Activated T-cell treated with anti-CD3 and anti-CD28 coated beads, Interleukin-2, amount 50 U/mL, for 72 hours (primary cell): ENCODE measurements at places on chromosomes 1 and 21.

DNA sequence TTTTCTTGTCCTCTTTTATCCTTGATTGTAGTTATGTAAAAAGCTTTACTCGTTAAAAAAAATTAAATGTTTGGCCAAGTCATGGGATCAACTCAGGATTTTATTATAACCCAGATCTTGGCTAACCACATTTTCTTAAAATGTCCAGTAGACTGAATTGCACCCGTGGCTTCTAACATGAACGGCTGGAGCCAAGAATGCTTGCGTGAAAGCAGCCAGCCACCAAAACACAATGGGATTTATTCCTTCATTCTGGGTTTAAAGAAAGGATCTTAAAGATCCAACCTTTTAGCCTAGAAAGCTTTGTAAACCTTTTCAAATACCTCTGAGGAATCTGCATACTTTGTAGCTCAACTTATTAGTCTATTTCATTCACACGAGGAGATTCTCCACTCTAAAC lies 404.4 kb downstream of the USP25 start:
- DNase-seq: no peak

DNA sequence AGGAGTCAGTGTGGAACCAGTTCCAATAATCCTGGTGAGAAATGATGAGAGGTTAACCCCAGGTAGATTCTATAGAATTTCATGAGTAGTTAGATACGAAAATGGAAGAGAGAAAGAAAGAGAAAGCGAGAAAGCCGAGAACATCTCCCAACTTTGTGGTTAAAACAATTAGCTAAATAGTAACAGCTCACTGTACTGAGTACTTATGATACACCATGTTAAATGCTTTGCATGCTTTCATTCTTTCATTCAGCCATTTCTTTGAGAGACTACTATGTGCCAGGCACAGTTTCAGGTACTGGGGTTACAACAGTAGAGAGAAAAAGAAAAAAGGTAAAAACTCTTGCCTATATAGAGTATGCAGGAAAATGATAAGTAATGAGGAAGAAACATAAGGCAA lies 109.7 kb upstream of the SYT6 start:
- no peak for DNase-seq

- DNase-seq: no peak
Measured at GRCh38 chr1:1307261-1307922, 338 bp downstream of the ACAP3 start.

DNA sequence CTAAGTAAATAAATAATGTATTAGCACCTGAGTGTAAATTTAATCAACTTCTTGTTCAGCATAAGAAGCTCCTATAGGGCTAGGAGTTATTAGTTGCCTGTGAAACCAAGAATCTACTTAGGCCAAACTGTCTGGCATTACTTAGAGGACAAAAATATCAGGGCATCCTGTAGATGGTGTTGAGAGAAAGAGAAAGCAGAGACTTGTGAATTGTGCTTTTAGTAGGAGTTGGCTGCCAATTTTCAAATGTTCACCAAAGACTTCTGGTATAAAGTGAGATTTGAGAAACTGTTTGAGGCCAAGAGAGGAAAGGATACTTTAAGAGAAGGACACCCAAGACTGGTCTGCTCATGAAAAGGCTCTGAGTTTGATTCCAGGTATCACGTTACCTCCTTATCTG lies 315.5 kb upstream of the DEPDC1 start:
- no peak for DNase-seq

GRCh38 chr1:4512636-4513035 lies 141.8 kb upstream of the AJAP1 start:
- DNase-seq: no peak

DNA sequence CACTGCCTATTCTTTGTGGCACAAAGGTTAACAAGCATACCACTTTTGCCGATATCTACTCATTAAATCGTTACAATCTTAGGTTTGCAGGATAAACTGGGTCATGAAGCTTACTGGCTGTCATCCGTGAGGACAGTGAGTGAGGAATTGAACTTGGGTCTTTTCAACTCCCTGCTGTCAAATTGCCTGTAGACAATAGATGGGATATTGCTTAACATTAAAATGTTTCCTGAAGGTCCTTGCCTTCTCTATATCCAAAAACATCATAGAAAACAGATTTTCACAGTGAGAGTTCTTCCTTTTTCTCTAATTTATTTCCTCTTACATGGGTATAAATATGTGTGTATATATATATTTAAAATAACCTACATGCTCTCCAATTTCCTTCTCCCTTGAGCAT lies 257.8 kb downstream of the LMO4 start:
- DNase-seq: no peak

- peak; percentile 25 for DNase-seq
Measured at GRCh38 chr1:51285055-51285454, 45.3 kb downstream of the TTC39A start.

DNA sequence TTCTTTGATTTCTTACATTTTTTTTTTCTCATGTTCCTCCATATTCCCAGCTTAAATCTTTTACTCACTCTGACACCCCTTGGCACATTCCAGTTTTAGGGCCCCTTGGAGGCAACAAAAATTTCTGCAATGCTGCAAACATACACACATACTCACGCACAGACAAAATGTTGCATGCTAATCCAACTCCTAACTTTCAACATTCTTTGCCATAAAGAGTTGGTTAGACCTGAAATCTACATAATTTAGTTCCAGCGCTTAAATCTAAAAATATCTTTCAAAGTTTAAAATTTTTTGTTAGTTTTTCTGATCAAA lies 103.9 kb downstream of the PTPN14 start:
- DNase-seq: no peak

DNA sequence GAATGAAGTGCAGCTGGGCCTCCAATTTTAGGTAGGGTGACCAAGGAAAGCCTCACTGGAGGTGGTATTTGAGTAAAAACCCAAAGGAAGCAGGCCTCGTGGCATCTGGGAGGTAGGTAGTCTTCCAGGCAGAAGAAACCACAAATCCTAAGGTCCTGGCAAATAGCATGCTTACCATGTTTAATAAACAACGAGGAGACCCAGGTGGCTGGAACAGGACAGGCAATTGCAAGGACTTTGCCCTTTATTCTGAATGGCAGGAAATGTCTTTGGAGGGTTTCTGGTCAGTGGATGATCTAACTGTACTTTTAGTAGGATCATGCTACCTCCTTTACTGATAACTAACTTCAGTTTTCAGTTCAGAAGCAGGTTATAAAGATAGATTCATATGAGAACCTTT lies 52.2 kb downstream of the EPB41 start:
- DNase-seq: no peak

DNA sequence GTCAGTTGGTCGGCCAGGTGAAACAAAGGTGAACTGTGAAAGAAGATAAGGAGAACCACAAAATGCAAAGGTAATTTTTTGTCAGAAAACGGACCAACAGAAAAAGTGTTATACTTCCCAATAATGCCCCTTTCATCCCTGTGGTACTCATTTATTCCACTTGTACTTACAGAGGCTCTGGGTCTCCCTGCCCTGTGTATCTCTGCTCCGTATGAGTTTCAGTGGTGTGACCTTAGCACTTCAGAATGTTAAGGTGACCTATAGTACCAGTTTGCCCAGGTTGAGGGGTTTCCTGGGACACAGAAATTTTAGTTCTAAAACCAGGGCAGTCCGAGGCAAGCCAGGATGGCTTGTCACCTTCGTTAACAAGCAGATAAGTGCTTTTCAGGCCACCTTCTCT lies 254.8 kb downstream of the OLFM3 start:
- no peak for DNase-seq

GRCh38 chr1:44496541-44497171 lies 91.6 kb downstream of the RNF220 start:
- no peak for DNase-seq

GRCh38 chr1:24443241-24443656 lies 27.6 kb downstream of the NIPAL3 start:
- DNase-seq: no peak

GRCh38 chr21:42437786-42438185 lies 34.1 kb downstream of the UBASH3A start:
- DNase-seq: no peak

DNA sequence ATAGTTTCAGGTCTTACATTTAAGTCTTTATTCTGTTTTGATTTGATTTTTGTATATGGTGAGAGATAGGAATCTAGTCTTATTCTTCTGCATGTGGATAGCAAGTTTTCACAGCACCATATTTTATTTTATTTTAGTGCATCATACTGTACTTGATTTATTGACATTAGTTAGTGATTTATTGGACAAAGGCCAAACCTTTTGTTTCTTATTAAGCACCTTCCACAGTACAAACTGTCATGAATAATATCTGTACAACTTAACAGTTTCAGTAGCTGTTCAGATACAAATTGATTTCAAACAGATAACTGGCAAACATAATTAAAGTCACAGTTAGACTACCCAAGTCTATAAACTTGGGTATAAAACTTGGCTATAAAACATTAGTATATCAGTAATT lies 15.8 kb downstream of the CD1D start:
- no peak for DNase-seq

DNA sequence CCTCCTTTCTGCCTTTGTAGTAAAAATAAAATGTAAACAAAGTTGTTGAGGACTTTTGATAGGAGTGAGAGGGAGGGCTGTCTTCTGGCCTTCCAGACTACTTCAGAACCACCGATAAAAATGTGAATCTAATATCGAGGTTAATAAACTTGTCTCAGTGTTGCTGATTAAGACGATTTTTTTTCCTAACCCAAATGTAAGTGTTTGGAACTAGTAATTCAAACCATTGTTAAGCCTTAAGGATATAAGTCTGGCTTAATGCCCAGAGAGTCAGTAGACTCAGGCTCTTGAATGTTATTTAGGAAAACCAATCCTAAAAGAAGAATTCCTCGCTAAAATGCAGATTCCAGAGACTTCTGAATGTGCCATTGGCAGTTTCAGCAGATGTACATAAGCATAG lies 356.9 kb downstream of the SIPA1L2 start:
- no peak for DNase-seq

DNA sequence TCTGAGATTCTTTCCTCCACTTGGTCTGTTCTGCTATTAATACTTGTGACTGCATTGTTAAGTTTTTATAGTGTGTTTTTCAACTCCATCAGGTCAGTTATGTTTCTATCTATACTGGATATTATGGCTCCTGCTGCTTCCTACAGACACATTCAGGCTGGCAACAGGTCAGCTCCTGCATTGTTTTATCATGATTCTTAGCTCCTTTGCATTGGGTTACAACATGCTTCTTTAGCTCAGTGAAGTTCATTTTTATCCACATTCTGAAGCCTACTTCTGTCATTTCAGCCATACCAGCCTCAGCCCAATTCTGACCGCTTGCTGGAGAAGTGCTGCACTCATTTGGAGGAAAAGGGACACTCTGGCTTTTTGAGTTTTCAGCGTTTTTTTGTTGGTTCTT lies 37.3 kb upstream of the F3 start:
- DNase-seq: no peak

GRCh38 chr1:70978623-70979022 lies 69.0 kb downstream of the PTGER3 start:
- no peak for DNase-seq

- DNase-seq: no peak
Measured at GRCh38 chr1:170538687-170539086, 6.7 kb downstream of the GORAB start.

- DNase-seq: no peak
Measured at GRCh38 chr1:37703061-37703460, 10.7 kb downstream of the CDCA8 start.

DNA sequence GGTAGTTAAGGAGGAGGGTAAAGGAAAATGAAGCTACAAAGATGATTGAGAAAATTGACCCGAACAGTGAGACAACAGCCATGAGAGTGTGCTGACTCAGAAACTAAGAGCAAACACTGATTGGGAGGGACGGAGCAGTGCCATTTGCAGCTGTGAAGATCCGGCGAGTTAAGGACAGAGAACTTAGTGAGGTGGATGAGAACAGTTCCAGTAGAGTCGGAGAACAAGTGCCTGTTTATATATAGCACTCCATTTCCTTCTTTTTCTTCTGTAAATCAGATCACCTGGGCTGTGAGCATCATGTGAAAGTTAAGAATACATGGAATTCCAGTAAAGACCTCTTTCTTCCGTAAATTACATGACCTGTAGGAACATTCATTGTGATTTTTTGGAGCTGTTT lies 145.7 kb downstream of the KCNK2 start:
- DNase-seq: no peak

GRCh38 chr1:108000620-108001111 lies 35.7 kb upstream of the VAV3 start:
- DNase-seq: no peak

DNA sequence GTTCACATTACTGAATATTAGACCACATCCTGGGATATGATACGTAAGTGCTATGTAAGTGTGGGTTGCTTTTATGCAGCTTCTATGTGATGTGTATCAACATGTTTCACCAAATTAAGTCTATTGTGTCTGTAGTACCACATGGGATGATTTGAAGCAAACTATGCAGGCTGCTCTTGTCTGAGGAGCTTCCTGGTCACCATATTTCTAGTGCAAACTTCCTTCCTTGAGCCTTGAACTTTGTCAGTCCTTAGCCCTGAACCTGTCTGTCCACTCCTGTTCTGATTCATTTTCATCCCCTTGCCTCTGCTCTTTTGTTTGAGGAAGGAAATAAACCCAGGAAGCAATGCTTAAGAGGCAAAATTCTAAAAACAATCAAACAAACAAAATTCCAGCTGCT lies 117.5 kb upstream of the VANGL1 start:
- DNase-seq: no peak

GRCh38 chr1:5664906-5665875 lies 327.0 kb downstream of the NPHP4 start:
- DNase-seq: no peak

DNA sequence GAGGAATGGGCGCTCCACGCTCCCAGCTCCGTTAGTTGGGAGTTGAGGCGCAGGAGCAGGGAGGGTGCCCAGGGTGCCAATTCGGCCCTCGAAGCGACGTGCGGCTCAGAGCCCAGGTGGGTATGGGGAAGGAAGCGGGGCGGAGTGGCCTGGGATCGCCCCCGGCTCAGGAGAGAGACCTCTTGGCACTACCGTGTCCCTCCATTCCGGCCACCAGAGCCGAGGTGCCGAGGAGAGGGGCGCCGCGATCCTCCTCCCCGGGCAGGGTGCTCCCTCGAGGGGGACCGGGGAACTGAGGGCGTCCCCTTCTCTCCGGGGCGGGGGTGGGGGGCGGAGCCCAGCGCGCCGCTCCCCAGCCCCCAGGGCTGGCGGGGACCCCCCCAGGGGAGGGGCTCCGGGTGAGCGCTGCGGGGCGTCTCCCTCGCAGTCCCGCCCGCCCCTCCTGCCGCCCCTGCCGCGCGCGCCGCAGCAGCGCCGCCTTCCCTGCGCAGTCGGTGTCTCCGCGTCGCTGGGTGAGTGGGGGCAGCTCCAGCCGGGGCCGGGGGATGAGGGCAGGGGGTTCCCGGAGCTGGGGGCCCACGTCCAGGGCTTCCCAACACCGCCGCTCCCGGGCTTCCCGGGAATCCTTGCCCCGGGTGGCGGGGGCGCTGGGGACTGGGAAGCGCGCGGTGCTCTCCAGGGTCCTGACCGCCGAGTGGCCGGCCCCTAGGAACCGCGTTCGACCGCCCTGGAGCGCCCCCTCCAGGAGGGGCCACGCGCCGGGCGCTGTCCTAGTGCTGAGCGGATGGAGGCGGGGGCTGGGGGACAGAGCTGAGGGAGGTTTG lies at the start of gene HPCA:
TSS of gene HPCA (plus strand) at position 488 of the 824 bp plus-strand sequence. CDS start 2,408 bp downstream, outside the sequence.
- DNase-seq: peak; percentile 61

GRCh38 chr1:53265581-53265980 lies 27.3 kb upstream of the MAGOH start:
- DNase-seq: no peak

- no peak for DNase-seq
Measured at GRCh38 chr1:63732666-63733065, 41.2 kb upstream of the ROR1 start.

- DNase-seq: no peak
Measured at GRCh38 chr1:196459383-196459782, 148.9 kb downstream of the KCNT2 start.
